ENCODE measurements at places on chromosomes 5 and 9.

DNA sequence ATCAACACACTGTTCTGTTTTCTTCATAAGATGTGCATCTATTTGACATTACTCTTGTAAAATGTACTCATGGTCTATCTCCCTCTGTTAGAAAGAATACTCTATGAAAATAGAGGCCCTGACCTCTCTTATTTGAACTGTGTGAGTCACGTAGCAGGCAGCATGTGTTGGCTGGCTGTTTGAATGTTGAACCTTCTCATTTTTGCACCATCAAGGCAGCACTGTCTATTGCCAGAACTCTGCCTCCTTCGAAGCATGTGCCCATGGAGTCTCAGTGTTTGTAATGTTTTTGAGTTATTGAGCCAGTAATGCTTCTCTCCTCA, 144.4 kb downstream of the ALDH1A1 start:
- no peak for DNase-seq

DNA sequence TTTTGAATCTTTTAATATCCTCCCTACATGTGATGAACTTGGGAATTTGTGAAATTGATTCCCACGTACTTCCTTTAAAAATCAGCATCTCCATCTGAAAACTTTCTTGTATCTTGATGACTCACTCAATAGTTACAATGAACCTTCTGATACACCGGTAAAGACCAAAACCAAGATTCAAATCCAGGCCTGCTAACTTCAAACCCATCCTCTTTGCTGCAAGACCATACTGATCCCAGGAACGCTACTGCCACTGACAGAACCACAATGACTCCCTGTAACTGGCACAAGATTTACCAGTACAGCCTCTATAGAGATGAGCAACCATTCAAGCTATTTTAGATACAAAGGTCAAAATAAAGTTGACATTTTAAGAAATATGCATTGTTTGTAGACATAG, 332.9 kb downstream of the DNAH5 start:
- no peak for DNase-seq

- DNase-seq = no peak
Measured at GRCh38 chr5:149367972-149368645, 10.3 kb downstream of the PCYOX1L start.

DNA sequence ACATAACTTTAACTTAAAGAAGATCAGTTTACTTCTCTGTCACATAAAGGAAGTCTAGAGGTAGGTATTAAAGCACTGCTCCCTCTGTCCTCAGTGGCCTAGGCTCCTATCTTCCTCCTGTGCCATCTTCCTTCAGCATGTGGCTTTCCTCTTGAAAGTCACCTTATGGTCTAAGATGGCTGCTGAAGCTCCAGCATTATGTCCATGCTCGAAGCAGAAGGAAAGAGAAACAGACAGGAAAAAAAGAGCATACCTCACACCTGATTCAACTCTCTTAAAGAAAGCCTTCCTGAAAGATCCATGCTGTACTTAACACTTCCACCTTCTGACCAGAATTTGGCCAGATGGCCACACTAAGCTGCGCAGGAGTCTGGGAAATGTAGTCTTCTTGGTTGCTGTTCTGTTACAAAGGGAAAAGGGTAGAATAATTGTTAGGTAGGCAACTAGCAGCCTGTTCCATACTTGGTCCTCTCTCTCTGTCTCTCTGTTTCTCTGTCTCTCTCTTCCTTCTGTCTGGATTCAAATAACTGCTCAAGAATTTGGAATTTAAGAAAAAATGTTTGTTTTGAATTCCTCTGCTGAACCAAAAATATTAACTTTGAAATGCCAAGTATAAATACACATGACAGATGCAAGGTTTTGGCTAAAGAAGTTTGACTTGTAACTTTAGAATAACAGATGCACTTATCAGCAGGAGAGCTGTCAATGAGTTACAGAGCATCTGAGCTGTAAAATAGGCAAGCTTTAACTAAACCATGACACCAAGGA, 16.0 kb downstream of the TMEM174 start:
- DNase-seq = no peak

DNA sequence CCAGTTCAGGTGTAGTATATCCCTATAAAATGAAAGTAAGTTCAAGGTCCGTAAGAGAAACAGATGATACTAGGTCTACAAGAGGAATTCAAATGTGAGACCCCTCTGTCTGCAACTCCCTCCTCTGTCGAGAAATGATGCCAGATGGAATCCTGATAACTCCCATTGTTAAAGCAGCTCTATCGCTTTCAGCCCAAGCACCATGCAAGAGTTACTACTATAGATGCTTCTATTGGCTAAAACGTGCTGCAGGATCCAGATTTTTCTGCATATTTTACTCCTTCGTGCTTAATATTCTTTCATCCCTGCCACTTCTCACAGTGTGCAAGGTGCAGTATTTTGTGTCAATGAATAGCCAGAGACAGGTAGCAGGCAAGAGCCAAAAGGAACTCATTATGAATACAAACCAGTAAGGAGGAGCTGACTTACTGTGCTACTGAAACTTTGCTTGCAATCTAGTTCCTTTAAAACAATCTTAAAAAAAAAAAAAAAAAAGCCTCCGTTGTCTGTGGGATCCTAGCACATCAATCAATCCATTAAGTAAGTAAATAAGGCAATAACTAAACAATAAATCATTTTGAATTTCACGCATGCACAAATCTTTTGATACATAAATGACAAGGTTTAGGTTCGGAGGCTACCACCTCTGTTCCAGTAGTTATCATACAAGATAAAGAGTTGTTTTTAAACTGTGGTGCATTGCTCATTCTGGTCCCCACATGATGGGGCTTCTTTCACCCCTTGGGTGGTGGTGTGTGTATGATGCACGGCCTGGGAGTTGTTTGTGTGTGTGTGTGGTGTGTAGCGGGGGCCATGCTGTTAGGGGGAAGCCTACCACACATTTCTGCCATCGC, 151.1 kb upstream of the MPDZ start:
- no peak for DNase-seq

- DNase-seq = no peak
Measured at GRCh38 chr9:136985027-136985602, 2.3 kb downstream of the LCNL1 start.

GRCh38 chr9:93480728-93481324, 27.4 kb upstream of the FAM120AOS start:
- no peak for DNase-seq

DNA sequence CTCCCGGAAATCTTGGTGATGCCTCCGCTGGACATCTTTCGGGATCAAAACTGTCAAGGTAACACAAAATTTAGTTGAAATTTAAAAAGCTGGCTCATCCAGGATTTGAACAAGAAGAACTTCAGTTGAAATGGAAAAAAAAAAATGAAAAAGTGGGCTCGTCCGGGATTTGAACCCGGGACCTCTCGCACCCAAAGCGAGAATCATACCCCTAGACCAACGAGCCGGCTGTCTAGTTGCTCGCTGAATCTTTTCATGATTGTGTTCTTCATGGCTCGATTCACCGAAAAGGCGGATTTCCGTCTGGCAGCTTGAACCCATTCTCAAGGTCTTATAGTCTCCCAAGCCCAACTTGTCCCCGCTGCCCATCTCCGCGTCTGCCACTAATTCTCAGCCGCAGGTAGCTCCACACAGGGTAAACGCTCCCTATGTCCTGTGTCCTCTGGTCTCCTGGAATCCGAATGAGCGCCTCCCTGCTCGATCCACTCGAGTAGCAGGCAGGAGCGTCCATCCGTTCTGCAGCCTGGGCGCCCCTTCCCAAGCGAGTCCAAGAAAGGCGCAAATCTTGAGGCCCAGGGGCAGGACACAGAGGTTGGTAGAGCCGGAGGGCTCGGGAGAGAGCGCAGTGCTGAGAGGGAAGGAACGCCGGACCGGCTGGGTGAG, 16.2 kb downstream of the TRIM7 start:
- DNase-seq = no peak

- DNase-seq = no peak
Measured at GRCh38 chr5:57577432-57578175, 95.0 kb upstream of the ACTBL2 start.

- no peak for DNase-seq
Measured at GRCh38 chr9:16265688-16266087, 604.8 kb downstream of the BNC2 start.

DNA sequence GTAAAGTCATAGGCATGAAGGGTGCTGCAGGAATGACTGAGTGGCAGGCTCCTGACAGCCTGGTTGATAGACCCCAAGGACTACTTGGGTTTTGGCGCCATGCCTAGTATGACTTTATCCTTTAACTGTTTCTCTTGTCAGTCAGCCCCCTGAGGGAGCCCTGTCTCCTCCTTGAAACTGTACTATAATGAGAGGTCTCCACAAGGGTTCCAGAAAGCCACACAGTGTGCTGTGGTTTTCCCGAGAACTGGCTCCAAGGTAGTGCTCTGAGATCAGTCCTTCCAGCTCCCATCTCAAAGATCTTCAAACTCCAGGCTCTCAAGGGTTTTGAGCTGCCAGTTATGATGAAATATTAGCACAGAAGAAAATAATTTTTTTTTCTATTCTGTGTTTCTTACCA, 26.7 kb upstream of the TNC start:
- DNase-seq = no peak

DNA sequence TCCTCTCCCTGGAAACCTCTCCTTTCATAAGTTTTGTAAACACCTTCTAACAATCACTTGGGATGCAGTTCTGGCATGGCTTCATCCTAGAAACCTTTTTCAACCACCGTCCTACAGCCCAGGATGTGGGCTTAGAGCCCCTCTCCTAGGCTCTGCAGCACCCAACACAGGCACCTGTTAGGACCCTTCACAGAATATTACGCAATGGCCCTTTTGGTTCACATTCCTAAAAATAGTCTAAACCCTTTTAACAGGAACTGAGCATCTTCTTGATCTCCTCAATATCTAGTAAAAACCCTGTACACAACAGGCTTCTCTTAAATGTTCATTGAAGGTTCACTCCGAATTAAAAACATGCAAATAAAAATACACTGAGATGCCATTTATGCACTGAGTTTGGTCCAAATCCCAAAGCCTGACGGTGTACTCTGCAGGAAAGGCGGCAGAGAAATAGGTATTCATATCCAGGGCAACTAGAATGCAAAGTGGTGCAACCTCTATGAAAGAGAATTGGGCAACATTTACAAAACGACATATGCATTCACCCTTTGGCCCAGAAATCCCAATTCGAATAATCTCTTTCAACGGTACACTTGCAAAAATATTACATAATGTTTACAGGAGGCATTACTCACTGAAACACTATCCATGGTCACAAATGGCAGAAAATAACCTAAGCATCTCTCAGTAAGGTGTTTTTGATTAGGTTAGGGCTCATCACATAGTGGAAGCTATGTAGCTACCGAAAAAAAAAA, 169.3 kb downstream of the SEMA5A start:
- DNase-seq = no peak

- no peak for DNase-seq
Measured at GRCh38 chr9:136829981-136830885, 12.0 kb upstream of the AJM1 start.

DNA sequence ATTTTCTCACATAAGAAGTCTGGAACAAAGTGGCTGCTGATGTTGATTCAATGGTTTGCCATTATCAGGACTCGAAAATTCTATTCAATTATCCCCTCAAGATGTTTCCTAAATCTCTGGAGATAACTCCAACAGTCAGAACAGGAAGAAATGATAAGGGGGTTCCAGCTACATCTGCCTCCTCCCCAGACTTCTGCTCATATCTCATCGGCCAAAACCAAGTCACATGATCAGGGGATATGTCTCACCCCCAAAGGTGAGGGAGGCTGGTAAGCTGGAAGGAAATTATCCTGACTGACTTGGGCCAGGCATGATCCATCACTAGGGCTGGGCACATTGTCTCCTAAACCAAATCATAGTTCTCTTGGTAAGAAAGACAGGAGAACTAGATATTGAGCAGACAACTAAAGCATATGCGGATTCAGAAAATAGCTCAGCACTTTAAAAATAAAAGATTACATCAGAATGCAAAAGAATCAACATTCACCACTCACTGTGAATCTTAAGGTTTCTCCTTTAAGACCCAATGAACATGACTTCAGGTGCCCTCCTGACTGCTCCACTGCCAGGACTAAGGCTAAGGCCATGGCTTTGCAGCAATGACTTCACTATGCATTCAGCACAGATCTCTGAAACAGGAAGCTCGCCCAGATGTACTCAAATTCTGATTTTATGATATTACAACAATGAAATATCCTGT, 306.3 kb downstream of the ENC1 start:
- no peak for DNase-seq

DNA sequence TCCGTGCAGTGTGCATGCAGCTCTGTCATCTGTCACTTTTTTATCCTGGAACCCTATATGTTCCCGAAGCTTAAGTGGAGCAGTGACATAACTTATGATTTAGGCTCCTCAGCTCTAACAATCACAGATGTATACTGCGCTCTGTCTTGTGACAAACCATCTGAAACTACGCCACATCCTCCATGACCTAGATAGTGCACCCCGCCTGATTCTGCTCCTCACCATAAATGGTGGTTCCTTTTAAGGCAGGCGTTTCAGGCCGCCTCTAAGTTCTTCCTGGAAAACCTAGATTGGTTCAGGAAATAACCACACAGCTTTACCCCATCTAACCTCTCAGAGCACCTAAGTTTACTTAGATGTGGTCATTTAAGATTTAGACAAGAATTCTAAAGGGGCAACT, 372.0 kb downstream of the CDH10 start:
- no peak for DNase-seq

DNA sequence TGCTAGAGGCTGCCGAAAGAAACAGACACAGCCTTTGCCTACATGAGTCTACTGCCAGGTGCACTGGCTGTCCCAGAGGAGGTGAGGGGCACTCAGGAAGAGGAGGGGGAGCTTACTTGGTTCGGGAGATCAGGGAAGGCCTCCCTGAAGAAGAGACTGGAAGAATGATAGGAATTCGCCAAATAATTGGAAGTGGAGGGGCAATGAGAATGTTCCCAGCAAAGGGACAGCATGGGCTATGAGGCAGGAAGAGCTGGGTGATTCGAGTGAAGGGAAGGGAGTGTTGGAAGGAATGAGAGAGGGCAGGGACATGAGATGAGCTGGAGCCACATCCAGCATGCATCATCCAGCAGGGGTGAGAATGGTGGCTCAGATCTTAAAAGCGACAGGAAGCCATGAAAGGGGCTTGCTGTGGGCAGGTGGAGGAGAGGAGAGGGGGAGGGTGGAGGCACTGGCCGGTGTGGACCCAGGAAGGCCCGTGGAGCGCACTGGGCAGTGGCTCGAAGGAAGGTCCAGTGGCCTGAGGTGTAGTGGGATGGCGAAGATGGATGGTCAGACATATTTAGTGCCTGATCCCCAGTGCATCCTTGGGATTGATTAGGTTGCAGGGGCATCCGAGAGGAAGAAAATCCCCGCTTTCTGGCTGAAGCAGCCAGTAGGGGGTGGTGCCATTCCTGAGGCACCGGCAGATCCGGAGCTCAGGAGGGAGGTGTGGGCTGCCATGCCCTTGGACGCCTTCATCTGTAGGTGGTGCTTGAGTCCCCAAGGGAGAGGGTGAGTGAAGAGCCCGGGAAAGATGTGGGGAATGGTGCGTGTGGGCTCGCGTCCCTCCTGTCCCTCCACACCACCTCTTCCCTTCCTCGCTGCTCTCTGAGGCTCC, 53.5 kb upstream of the GARNL3 start:
- no peak for DNase-seq

DNA sequence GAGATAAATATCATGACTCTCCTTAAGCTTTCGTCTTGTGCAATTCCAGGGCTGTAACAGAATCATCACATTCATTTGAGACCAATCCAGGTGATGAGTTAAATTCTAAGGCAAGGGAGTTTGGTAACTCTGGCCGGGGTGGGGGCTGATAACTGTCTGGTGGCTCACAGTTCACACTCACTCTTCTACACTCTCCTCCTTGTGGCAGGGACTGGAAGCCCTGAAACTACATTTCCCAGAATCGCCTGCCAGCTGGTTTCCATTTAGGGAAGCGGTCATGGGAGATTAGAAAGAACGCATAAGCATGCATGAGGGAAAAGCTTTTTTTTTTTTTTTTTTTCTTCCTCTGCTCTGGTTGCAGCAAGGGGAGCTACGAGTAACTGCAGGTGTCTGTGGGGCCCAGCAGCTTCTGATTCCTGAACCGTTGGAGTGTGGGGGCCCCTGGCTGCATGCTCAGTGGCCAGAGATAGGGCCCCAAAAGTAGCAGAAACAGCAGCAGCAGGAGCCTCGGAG, 154.8 kb upstream of the TBC1D2 start:
- DNase-seq = peak; percentile 16
